ENCODE measurements at places on chromosomes 11 and 22.
A peak's percentile ranks its signal among the peaks of the same experiment; 100 is the strongest.

GRCh38 chr11:33772870-33773269, 1.4 kb downstream of the FBXO3 start:
- DNase-seq: no peak

- DNase-seq: no peak
These were observed 32.2 kb downstream of the ZBTB16 start for GRCh38 chr11:114091516-114092397.

DNA sequence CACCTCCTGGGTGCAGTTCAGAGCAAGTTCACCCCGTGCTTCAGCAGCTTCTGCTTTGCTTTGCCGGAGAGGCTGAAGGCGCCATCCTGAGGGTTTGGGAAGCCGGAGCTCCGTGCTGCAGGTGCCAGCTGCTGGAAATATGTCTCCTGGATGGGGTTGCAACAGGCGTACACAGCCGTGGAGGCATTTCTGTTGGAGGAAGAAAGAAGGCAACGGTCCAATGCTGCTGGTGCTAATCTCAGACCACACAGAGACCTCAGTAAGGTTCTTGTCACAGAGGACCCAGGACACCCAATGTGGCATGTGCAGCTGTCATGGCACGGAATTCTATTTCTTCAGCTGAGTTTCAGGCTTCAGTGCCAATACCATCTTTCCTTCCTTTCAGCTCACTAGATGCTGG, 24.2 kb downstream of the ASPHD2 start:
- no peak for DNase-seq

DNA sequence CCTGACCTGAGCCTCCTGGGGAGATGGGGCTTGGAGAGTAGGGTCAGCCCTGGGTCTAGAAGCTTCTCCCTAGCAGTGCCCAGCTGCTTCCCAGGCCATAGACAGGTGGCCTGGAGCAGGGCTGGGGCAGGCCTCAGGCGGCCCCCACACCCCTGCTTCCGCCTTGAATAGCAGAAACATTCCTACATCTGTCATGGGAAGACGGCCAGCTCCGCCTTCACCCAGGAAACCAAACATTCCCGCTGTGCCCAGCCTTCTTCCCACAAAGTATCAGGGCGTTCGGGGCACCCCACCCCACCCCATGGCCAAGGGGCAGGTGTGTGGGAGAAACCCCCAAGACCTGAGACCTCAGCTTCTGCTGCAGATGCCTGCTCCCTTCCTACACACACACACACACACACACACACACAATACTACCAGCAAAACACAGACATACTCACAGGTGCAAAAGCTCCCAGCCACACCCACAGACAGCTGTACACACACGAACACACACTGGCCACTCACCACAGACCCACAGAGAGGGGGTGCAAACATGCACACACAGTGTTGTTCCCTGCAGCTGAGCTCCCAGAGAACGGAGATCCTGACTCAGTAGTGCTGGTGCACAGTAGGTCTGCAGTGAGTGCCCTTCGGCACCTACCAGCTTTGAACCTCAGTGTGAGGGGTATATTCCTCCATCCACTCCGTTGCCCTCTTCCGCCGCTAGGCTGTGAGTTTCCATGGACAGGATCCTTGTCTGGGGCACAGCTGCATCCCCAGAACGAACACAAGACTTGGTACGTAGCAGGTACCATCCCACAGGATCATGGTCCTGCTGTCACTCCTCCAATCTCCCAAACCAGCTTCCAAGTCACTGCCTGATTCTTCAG, 37.4 kb downstream of the PDGFB start:
- DNase-seq: no peak

DNA sequence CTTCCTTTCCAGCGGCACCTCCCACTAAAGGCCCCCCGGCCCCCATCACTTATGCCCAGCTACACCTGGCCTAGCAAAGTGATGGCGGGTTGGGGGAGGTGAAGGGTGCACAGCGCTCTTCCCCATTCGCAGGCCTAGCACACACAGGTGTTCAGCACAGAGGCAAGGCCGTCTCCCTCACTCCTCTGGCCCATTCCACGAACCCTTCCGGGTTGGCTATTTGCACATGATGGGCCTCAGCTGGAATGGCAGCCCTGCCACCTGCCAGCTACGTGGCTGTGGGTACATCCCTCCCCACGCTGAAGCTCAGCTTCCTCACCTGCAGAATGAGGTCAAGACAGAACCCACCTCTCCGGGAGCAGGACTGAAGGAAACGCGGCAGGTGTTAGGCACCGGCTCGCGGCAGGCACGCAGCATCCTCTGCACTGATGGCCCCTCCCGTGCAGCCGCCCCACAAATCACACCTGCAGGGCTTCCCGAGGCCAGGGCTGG, 4.8 kb downstream of the KIAA0930 start:
- no peak for DNase-seq

- DNase-seq: no peak
These were observed 42.3 kb downstream of the APOL1 start for GRCh38 chr22:36295247-36295646.

GRCh38 chr11:68056317-68057285, 17.8 kb downstream of the TCIRG1 start:
- no peak for DNase-seq

GRCh38 chr11:101435408-101435973, 148.3 kb downstream of the TRPC6 start:
- no peak for DNase-seq

DNA sequence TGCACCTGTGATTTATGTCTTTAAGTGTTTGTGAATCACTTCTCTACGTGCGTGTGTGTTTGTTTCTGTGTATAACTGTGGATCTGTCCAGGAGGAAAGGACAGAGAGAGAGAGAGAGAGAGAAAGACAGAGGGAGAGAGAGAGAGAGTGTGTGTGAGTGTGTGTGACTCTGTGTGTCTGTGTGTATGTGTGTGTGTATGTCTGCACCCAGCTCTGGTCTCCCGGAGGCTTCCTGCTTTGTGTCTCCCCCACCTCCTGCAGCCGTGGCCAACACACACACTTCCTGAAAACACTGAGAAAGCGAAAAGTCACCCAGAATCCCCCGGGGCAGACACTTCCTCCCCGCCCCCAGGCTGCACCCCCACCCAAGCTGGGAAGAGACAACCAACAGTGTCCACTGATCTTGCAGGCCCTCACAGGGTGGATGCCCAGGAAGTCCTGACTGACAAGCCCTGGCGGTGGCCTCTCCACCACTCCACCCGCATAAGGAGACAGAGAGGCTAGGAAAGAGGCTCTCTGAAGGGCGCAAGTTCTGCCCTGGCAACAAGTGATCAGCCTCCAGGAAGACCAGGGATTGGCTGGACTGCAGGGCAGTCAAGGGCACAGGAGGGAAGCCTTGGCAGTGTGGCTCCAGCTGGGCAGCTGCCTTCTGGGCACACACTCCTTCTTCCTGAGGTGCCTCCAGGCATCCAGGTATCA, 30.0 kb downstream of the ARAP1 start:
- peak; percentile 84 for DNase-seq

- no peak for DNase-seq
These were observed 1.0 kb upstream of the YPEL4 start for GRCh38 chr11:57650739-57651090.

DNA sequence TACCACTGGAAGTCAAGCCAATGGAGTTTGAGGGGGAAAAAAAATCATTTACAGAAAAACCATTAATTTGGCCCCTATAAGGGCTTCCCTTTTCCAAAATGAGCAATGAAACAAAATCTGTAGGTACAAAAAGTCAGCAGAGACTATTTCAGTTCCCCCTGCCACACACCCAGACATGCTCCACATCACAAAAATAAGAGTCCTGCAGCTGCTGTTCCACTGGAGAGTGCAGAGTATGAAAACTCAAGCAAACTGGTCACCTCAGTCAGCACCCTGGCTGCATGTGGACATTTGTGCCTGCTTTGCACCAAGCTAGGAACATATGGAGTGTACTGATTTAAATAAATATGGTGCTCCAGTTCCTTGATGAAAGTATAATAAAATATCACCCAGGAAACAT, 15.1 kb downstream of the POU2AF1 start:
- DNase-seq: no peak

DNA sequence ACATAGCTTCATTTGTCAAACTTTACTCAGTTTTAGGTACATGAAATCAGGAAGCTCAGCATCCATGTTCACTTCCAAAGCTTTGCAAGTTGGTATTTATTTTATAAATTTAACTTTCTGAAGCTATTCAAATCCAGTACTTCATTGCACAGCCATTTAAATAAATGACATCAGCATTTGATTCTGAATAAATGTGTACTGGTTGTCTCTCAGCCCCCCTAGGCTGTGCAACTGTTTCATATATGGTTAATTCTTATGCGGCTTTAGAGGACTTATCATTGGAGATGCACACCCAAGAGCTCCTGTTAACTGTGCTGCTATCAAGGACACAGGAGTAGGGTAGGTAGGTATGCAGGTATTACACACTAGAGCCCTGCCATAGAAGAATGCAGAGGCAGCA, 325.1 kb downstream of the SOX6 start:
- DNase-seq: no peak

DNA sequence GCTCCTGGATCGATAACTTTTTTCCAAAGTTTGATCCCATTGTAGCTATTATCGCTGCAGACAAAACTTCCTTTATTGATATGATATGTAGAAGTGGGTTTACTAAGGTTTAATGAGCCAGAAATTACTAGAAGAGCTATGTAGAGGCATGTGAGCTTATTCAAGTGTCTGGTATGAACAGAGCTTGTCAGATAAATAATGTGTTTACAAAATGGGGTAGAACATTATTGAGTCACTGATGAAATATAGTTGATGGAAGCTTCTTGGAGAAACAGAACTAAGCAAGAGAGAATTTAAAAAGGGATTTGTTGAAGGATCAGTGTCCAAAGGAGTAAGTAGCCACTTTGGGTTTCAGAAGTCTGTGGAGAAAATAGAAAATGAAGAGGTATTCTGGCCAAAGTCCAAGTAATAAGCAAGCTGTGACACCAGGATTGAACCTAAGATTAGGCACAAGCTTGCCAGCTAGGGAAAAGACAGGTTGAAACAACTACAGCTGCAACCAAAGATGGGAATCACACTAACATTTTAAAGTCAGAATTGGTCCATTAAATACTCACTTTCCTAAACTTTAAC, 104.3 kb downstream of the MAML2 start:
- DNase-seq: no peak

DNA sequence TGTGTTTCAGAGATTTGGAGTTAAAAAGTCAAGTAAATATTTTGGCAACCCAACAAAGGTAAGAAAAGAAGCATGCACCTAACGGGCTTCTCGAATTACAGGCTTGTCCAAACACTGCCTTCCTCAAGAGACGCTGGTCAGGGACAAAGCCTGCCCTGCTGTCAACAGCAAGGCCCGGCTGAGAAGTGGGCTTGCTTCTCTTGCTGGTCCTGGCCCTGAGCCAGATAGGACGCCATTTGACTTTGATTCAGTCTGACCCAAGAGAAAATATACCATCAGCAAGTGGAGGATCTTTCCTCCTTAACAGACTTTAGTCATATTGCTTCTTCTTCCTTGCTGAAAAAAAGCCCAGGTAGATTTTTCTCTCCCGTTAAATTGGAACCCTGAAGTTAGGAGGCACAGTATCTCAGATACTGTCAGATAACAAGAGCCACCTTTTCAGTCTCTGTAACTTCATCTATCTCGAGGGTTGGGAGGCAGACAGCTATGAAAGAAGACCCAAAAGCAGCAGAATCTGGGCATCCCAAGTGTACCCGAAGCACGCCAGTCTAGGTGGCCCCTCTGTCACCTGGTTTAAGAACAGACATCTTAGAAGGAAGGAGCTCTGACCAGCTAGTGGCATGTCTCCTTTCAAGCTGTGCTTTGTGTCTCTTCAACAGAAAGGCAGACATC, 57.5 kb downstream of the C22orf31 start:
- no peak for DNase-seq

DNA sequence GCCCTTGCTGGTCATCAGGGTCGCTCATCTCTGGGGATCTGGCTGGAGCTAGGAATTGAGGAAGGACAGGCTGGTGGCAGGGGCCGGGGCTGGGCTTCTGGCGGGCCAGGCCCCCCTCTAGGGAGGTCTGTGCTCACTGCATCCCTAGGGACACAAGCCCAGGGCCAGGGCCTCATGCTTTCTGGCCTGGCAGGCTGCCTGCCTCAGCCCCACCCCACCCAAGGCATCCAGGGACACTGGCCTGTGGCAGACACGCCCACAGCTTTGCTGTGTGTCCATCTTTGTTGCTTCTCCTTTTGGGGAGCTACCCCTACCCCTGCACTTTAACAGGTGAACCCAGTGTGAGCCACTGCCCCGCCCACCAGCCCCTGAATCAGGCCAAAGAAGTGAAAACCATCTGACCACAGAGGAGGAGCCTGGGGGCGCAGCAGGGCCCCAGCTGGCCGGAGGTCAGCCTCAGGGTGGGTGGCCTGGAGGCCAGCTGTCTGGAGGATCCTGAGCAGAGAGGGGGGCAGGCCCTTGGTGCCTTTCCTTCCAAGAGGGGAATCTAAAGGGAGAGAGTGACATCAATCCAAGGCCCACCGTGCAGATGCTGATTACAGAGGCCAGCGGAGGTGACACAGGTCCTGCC, 26.8 kb upstream of the CELSR1 start:
- DNase-seq: no peak

GRCh38 chr11:33552756-33553155, 147.9 kb downstream of the C11orf91 start:
- peak; percentile 10 for DNase-seq

- DNase-seq: no peak
These were observed 55.0 kb downstream of the DNAJC24 start for GRCh38 chr11:31424652-31425051.

GRCh38 chr22:45083659-45084305, 74.0 kb upstream of the PHF21B start:
- peak; percentile 75 for DNase-seq

- no peak for DNase-seq
These were observed 141.6 kb downstream of the EFCAB6 start for GRCh38 chr22:43670513-43670912.

DNA sequence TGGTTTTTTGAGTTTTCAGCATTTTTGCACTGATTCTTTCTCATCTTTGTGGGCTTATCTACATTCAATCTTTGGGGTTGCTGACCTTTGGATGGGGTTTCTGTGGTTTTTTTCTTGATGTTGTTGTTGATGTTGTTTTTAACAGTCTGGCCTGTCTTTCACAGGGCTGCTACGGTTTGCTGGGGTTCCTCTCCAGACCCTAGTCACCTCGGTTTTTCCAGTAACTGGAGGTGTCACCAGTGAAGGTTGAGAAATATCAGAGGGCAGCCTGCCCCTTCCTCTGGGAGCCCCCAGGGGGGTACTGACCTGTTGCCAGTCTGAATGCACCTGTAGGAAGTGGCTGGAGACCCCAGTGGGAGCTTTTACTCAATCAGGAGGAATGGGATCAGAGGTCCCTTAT, 365.4 kb downstream of the JRKL start:
- no peak for DNase-seq

GRCh38 chr22:30637701-30638114, 2.1 kb downstream of the SLC35E4 start:
- DNase-seq: peak; percentile 5

- DNase-seq: no peak
These were observed 124.5 kb downstream of the KCNQ1 start for GRCh38 chr11:2569321-2569721.
